Endothelial cell of umbilical vein (primary cell): ENCODE measurements at places on chromosomes 5 and 9. TPM values are rescaled to one million over a fixed set of nuclear protein-coding genes. Genes with fewer than 3 reads are reported as not detected.

OR1J2 gene
- total RNA-seq: not detected in 2 replicates

WNK2 gene
- total RNA-seq: not detected in 2 replicates

ANKH gene
- total RNA-seq: 31.4 and 39.5 TPM in 2 replicates

MAMDC2 gene
- total RNA-seq: 0.60 and 0.85 TPM in 2 replicates

RPP25L gene
- 15.1 and 15.7 TPM in 2 replicates for total RNA-seq

CBY3 gene
- not detected in 2 replicates for total RNA-seq

ZNF300 gene
- total RNA-seq: 9.6 and 10.2 TPM in 2 replicates

WNT8A gene
- not detected in 2 replicates for total RNA-seq

SLIT3 gene
- 0.02 and 1.0 TPM in 2 replicates for total RNA-seq

SLC34A1 gene
- total RNA-seq: not detected in 2 replicates

ITK gene
- not detected in 2 replicates for total RNA-seq

TMEM203 gene
- total RNA-seq: 25.6 and 29.6 TPM in 2 replicates

TLX3 gene
- not detected in 2 replicates for total RNA-seq

SPZ1 gene
- not detected in 2 replicates for total RNA-seq

LRRC14B gene
- total RNA-seq: not detected in 2 replicates

ACSL6 gene
- not detected in 2 replicates for total RNA-seq

BTF3 gene
- total RNA-seq: 632 and 637 TPM in 2 replicates

CYLC2 gene
- total RNA-seq: not detected in 2 replicates

IL4 gene
- not detected in 2 replicates for total RNA-seq

SLC6A7 gene
- total RNA-seq: not detected in 2 replicates

TMC1 gene
- total RNA-seq: 0.48 and 1.5 TPM in 2 replicates

ARID3C gene
- total RNA-seq: not detected in 2 replicates

REEP2 gene
- 4.0 and 4.4 TPM in 2 replicates for total RNA-seq

TMEM232 gene
- 0.37 and 0.38 TPM in 2 replicates for total RNA-seq

MARCOL gene
- total RNA-seq: not detected in 2 replicates

OLFML2A gene
- total RNA-seq: 0.32 and 1.1 TPM in 2 replicates

TTC23L gene
- total RNA-seq: 0.25 TPM in 1 of 2 replicates, not detected in the other

RLN1 gene
- total RNA-seq: not detected in 2 replicates
